NCI-H2107 (cell line): ENCODE measurements at places on chromosomes 4 and X.
A peak's percentile ranks its signal among the peaks of the same experiment; 100 is the strongest.

GRCh38 chr4:80709082-80709869 lies 321.2 kb upstream of the BMP3 start:
- DNase-seq, result no peak

GRCh38 chr4:4848540-4848939 lies 10.9 kb upstream of the MSX1 start:
- DNase-seq, result no peak

GRCh38 chr4:25654031-25654970 lies 1.4 kb upstream of the SLC34A2 start:
- no peak for DNase-seq

DNA sequence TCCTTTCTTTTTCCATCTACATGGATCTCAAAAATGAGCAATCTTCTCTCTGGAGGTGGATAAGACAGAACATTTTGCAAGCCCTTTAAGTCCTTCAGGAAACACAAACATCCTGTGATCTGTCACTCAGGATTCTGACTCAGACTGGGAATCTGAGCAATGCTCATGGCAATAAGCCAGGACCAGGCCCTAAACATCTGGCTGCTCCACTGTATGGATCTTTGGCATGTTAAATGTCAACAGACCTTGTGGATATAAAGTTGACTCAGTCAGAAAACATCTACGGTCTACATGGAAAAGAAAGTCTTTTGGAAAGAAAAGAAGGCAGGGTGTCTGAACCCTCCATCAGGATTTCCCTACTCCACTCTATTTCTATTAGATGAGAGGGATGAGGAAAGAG lies 17.8 kb upstream of the CHIC2 start:
- no peak for DNase-seq

DNA sequence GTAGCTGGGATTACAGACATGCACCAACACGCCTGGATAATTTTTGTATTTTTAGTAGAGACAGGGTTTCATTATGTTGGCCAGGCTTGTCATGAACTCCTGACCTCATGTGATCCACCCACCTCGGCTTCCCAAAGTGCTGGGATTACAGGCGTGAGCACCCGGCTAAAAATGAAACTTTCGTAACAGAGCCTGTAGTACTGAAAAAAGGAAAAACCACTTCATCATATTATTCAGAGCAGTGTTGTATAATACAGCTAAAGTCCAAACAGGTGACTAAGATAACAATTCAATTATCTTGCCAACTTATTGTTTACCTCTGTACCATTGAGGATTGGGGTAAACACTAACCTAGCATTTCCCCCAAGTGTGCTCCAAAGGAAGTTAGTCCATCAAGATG lies 43.9 kb upstream of the HPRT1 start:
- no peak for DNase-seq

GRCh38 chr4:1015746-1016145 lies 4.3 kb downstream of the FGFRL1 start:
- no peak for DNase-seq

GRCh38 chr4:137700072-137700471 lies 167.8 kb upstream of the PCDH18 start:
- DNase-seq, result no peak

GRCh38 chrX:15500497-15500966 lies at the start of gene BMX:
Gene BMX (plus strand): TSS chrX:15500807. CDS start chrX:15508354, 7,547 bp downstream.
- no peak for DNase-seq

DNA sequence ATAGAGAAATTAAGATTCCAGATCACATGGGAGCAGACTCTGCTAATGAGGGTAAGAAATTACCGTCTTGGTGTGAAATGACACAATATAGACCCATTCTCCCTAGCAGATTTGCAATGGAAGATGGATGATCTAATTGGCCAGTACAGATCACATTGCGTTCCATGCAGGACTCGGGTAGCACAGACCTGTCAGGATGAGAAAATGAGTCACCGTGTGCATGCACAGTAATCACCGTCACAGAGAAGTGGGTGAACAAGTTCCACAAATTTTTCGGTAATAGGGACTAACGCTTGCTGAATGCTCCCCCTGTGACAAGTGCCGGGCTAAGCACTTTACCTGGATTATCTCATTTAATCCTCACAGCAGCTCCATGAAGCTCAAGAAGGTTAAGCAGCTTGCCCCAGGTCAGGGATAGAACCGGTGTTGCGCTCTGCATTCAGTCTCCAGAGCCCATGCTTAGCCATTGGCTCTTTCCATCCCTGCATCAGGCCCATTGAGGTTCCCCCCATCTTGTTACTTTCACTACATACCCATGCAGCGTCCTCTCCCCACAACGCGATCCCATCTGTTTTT lies 375.6 kb downstream of the FBXW7 start:
- DNase-seq, result no peak

DNA sequence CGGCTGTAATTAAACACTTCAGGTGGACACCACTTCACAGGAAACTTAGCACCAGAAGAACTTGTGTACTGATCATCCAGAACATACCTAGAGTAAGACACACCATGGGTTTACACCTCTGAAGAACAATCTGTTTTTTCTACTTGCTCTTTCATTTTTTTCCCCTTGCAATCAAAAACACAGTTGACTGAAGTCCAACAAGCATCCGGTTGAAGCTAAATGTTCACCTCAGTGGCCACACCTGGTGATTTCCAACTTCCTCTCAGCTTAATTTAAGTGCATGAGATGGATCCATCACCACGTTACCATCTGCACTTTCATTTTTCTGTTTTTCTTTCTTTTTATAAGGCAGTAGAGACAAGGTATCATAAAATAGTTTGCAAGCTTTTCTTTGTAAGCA lies 4.9 kb upstream of the TXK start:
- no peak for DNase-seq

DNA sequence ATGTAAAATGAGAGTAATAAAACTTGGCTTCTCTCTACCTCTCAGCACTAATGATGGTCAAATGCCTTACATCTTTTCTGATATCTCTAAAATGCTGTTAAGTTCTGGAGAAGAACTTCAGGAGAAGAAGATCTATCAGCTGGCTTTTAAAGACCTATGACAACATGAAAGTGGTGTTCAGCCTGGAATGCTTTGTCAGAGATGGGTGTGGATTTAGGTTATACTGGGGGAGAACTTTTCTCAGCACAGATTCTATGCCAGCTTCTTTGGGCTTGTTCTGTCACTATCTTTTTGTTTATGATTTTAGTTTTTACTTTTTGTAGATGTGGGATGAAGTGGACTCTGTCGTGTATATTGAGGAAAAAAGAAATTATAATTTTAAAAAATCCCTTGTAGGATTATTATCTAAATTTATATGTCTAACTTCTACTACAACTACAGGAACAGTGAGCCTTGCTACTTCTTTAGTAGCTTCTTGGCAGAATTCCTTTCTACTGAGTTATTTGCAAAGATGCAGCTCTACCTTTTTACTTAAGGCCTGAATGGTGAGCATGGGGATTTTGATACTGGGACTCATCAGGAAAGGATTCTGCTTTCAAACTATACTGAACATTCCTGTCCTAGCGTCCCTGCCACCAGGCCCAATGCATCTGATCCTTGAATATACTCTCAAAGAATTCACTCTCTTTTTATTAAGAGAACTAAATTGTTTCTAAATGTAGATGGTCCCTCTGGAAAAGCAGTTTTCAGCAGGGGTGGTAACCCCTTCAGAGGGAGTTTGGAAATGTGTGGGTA lies 19.6 kb downstream of the CYP2U1 start:
- DNase-seq, result no peak

DNA sequence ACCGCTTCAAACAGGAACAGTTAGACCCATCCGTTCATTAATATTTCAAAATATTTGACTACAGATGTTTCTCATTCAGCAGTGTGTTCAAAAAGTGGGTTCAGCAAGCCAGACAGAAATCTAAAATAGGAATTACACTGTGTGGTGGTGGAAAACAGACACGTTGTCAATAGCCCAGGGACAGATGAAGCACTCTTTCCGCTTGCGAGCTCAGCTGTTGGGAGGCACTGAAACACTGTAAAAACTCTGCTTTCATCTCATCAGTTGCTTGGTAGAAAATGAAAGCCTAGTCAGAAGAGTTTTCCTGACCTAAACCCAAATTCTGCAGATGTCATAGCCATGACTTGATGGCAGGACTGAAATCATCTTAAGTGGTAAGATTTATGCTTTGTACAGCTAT lies 38.5 kb downstream of the LRP2BP start:
- no peak for DNase-seq

DNA sequence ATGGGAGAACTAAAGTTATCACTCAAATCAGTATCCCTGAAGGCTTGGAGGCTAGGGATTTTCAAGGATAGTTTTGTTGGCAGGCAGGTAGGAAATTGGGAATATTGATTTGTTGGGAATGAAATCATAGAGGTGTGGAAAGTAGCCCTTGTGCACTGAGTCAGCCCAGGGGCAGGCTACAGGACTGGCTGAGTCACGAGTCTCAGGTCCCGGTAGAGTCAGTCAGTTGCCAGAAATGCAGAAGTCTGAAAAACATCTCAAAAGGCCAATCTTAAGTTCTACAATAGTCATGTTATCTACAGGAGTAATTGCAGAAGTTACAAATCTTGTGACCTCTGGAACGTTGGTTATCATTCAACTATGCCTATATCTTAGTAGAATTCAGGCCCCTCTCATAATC lies 153.1 kb downstream of the GC start:
- no peak for DNase-seq

DNA sequence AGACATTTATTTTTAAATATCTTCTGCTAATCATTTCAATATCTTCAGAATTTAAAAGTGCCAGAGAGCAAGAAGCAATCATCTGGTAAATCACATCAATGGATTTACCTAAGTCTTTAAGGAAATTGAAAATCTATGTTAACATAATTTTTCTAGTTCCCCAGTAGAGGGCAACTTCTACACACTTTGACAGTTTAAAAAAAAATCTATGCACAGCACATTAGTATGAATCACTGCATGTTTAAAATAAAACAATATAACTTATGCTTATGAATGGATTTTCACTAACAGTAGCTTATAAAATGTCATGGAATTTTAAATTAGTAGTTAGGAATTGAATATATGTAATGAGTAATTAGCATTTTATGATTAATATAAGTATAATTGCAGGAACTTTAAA lies 126.5 kb downstream of the REELD1 start:
- no peak for DNase-seq

DNA sequence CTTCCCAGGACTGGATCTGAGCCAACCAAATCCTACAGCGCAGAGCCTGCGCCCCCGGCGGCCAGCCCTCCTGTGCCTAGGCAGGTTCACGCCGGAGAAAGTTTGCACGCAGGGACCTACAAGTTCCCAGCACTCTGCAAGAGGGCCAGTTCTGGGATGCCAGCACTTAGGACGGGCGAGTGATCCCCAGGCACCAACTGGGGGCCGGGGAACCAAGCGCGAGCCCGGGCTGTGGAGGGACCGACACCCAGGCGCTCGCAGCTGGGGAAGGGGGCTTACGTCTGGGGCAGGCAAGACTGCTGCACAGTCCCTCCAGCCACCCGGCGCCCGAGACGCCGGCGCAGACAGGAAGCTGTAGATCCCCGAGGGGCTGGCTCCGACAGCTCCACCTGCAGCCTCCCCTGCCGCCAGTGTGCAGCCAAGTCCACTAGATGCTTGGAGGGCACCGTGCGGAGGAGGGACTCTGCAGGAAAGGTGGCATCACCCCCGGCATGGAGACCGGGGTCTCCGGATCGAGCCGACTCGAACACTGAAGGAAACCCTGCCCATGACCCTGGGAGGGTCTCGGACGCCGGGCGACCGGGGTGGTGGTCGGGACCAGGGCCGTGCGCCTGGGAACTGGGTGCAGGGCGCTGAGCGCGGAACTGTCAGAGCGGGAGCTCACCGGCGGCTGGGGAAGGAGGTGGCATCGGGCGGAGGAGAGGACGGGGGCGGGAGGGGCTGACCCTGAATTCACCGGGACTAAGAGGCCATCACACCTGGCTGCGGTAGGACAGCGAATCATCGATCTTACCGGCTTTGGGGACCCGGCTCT lies 566 bp downstream of the CORIN start:
- DNase-seq, result no peak

DNA sequence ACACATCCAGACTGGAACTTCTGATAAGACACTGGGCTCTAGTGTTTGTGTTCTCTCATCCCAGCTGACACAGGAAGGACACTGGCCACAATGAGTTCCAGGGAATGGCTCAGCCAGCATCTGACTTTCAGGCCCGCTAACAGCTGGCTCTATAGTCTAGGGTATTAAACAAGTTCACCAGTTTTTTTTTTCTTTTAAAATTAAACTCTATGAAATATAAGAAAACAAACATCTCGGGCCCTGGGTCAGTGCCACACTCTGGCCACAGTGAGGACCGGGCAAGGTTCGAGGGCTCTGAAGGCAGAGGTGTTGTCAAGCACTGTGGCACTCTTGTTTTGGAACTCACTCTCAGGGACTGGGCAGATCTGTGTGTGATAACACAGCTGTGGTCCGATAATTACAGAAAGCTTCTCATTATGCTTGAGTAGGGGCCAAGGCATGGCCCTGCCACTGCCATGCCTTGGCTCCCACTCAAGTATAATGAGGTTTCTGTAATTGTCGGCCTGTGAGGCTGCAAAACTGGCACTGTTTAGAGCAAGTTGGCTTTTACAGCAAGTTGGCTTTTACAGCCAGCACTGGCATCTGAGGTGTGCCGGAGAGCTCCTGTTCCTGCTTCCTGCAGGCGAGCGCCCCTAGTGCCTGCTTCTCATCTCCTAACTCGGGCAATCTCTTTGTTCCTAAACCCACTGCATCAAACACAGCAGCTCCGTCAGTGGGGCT lies 62.8 kb downstream of the PPP1R2C start:
- DNase-seq, result no peak

- DNase-seq, result peak; percentile 48
These were observed at the start of gene ARMCX4 for GRCh38 chrX:101485212-101485949. Gene ARMCX4 (plus strand): TSS chrX:101485456. CDS start chrX:101488590, 3,134 bp downstream.

- no peak for DNase-seq
These were observed 67.7 kb downstream of the DGKK start for GRCh38 chrX:50402886-50403285.

DNA sequence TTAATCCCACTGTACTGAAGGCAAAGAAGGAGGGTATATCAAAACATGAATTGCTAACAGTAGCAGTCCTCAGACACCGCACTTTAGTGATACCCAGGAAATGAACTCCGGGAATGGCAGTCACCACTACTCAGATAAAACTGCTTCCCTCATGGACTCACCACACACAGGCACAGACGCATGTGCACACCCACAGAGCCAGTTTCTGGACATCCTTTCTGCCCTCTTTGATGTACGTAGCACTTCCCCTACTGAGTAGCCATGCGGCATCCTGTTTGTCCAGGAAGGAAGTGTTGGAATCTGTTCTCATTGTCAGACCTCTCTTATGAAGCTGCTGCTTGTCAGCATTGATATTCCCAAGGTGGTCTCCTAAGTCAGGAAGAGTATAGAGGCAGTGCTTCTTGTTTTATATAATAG lies 95.7 kb downstream of the DCLK2 start:
- DNase-seq, result no peak
